ENCODE measurements at places on chromosomes 1 and 21.

- DNase-seq = no peak
Measured at GRCh38 chr1:178282949-178283367, 189.1 kb downstream of the RASAL2 start.

GRCh38 chr1:240055936-240056335, 35.7 kb upstream of the FMN2 start:
- no peak for DNase-seq

- DNase-seq = no peak
Measured at GRCh38 chr1:36602184-36602583, 119.5 kb upstream of the CSF3R start.

DNA sequence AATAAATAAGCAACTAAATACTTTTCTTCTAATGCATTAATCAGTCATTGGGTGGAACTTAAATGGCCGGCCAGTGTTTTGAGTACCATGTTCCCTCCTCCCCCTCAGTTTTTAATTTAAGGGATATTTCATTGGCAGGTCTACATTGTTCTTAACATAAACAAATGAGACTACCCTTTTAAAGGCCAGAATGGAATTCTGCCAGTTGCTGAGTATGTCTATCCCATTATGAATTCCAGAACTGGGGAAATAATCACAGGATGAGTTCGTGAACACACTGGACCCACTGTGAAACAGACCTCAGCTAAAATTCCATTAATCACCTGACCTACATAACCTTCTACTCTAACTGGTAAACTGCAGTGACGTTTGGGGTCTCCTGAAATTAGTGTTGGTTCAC, 305.5 kb upstream of the PKN2 start:
- no peak for DNase-seq
